ENCODE measurements at places on chromosomes 2 and 18.

GRCh38 chr2:88230911-88231310, 60.8 kb downstream of the THNSL2 start:
- no peak for DNase-seq

- DNase-seq: no peak
Observed at GRCh38 chr18:36265015-36265414, 32.5 kb upstream of the FHOD3 start.

- DNase-seq: no peak
Observed at GRCh38 chr2:120995656-120996190, 260.1 kb downstream of the GLI2 start.

GRCh38 chr2:239273280-239274234, 127.3 kb downstream of the HDAC4 start:
- DNase-seq: no peak

DNA sequence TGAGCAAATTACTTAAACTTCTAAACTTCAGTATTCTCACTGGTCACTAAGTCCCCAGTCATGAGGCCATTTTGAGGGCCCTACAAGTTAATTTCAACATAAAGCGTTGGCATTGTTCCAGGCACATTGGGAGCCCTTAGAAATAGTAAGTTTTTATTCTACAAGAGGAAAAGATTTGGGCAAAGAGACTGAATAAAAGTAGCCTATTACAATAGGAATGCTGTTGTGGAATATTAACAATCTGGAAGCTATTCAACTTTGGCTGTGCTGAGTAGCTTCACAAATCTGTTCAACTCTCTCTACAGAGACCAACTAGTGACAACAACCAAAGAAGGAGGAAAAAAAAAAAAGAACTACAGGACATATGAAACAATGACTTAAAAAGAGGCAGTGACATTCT, 1287.5 kb upstream of the NXPH2 start:
- DNase-seq: no peak

- no peak for DNase-seq
Observed at GRCh38 chr2:119567292-119567691, 23.0 kb downstream of the CFAP221 start.

Data from CMK (cell line).